CD14-positive monocyte (primary cell): ENCODE measurements at places on chromosomes 16 and 17.

- no peak for DNase-seq
Measured at GRCh38 chr16:84279881-84280280, 14.8 kb upstream of the WFDC1 start.

DNA sequence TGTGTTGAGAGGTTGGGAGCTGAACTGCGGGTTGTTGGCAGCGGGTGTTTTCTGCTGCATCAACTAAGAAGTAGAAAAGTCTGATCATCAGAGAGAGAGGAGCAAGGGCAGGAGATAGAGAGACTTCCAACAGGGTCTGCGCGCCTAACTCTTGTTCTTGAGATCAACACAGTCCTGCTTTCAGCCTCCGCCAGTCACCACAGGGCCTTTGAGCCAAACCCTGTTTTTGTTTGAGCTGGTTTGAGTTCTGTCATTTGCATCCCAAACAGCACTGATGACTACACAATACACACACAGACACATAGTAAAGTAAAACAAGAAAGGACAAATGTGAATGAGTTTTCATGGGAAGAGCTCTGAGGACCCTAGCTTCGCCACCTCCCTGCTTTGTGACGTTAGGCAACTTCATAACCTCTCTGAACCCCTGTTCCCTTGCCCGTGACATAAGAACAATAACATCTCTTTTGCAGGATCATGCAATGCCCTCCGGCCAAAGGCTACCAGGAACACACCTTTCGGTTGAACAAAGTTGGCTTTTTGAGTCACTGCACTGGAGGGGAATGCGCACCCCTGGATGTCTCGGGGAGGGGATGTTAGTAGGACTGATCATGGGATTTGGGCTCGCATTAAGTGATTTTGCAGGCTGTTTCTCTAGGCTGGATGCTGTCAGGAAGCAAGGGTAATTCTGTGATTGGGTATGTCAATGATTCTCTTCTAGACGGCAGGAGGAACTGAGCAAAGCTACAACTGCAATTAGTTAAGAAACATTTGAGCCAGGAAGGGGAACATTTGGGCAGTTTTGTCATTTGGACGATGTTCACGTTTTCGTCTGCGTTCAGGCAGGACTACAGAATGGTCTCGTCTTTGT lies 92.3 kb downstream of the C16orf78 start:
- no peak for DNase-seq

- DNase-seq = no peak
Measured at GRCh38 chr17:21044971-21045370, 2.2 kb upstream of the USP22 start.

DNA sequence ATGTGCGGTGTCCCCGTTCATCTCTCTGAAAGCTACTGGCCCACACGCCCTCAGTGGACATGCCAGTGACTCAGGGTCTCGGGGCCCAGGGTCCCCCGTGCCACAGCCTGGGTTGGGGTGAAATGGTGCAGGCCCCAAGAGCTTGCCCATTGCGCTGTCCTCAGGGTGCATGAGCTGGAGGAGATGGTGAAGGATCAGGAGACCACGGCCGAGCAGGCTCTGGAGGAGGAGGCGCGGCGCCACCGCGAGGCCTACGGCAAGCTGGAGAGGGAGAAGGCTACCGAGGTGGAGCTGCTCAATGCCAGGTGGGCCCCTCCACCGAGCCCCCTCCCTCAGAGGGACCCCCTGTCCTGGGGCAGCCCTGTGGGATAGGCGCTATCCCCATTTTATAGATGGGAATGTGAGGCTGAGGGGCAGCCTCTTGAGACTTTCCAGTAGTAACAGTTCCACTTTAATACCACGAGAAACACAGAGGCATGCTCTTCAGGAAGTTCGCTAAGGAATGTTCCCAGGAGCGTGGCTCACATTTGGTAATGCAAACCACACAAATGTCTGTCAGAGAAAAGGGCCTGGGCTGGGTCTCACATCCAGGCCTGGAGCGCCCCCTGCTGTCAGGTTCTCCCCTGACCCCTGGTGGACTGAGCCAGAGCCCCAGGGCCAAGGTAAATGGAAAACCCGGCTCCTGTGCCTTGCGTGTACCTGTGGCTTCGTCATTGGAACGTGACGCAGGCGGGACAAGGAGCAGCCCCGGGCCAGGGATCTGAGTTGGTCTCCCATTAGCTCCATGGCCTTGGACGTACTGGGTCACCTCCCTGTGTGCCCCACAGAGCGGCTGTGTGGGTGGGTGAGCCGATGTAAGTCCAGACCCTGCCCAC lies 133.7 kb downstream of the RAB11FIP4 start:
- DNase-seq = peak; percentile 76

DNA sequence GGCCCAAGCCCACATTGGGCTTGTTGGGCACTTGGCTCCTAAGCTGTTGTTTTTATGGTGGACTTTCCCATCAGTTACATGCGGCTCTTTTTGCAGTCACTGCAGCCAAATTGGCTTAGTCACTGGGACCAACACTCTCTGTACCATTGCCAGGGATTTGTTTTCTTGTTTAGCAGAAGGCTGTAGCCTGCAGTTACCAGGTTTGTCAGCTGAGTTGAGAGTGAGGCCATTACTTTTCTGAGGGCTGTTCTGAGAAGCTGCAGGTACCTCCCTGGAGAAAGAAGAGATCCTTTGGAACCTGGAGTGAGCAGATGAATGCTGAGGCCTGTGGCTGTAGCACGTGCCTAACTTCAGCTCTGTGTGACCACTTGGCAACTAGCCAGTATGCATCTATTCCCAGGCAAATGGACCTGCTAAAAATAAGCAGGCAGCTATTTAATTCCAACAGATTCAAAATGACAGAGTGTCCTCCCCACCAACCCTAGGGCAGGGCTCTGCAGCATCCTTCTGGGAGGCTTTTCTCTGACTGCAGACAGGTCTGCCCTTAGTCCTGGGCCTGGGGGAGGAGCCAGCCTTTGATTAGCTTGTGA lies 12.9 kb downstream of the AKAP1 start:
- no peak for DNase-seq

- no peak for DNase-seq
Measured at GRCh38 chr17:43846963-43847371, at the start of gene CD300LG. CD300LG (plus strand) TSS chr17:43847176; CDS start chr17:43847217, 41 bp downstream.

DNA sequence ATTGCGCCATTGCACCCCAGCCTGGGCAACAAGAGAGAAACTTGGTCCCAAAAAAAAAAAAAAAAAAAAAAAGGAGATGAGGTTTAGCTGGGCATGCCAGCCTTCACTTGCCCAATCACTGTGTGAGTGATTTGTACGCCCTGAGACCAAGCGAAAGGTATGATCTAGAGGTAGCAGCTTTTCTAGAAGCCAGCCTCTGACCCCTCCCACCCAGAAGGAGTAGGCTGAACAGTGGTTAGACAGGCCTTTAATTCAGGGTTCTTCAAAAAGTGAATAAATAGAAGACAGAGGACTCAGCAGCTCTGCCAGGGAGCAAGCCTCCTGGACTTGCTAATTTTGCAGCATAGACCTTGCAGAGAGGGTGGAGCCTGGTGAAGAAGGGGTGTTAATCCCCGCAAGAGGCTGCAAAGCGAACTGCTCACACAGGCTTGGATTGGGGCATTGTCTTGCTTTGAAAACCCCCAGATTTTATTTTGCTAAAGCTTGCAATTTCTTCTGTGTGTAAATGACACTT lies 7.1 kb upstream of the CYTH1 start:
- DNase-seq = no peak

- DNase-seq = peak; percentile 33
Measured at GRCh38 chr16:68590201-68590994, 51.3 kb downstream of the ZFP90 start.

GRCh38 chr17:41184480-41184961 lies at the start of gene KRTAP4-1:
KRTAP4-1 (minus strand) TSS chr17:41184911; CDS start chr17:41184854, 57 bp downstream.
- no peak for DNase-seq
